ENCODE measurements at places on chromosomes 16 and 17. TPM values are rescaled to one million over a fixed set of nuclear protein-coding genes. Genes with fewer than 3 reads are reported as not detected.
A peak's percentile ranks its signal among the peaks of the same experiment; 100 is the strongest.

The PTGES3L gene
- polyA plus RNA-seq = 0.81 TPM

GRCh38 chr17:51472670-51473205, 212.4 kb downstream of the UTP18 start:
- H3K27me3 ChIP-seq = no peaks in the 10 kb centered on the region
- H3K36me3 ChIP-seq = no peaks in the 10 kb centered on the region
- H3K4me1 ChIP-seq = no peaks in the 10 kb centered on the region
- no peak overlapping the region for H3K27ac ChIP-seq
- no peak for DNase-seq
- H3K4me3 ChIP-seq = no peak overlapping the region

DNA sequence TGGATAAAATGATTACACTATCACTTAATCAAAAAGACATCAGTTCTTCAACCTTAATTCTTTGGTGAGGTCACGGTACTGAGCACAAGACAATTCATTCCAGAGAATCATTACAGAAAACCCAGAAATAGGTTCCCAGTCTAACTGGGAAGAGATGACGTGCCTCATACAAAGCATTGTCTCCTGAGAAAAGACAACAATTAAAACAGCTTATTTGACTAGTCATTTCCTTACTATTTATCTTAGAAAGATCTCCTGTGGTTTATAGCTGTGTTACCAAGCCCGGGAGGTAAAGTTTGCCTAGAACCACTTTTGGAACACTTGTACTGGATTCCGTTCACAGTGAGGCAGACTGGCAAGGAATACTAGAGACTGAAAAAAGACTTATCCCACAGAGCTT, 5.1 kb downstream of the PHF12 start:
- peak overlapping the region; percentile 46 for H3K27ac ChIP-seq
- peaks cover 23% of the 10 kb centered on the region for H3K36me3 ChIP-seq
- H3K4me3 ChIP-seq = no peak overlapping the region
- H3K4me1 ChIP-seq = no peaks in the 10 kb centered on the region

DNA sequence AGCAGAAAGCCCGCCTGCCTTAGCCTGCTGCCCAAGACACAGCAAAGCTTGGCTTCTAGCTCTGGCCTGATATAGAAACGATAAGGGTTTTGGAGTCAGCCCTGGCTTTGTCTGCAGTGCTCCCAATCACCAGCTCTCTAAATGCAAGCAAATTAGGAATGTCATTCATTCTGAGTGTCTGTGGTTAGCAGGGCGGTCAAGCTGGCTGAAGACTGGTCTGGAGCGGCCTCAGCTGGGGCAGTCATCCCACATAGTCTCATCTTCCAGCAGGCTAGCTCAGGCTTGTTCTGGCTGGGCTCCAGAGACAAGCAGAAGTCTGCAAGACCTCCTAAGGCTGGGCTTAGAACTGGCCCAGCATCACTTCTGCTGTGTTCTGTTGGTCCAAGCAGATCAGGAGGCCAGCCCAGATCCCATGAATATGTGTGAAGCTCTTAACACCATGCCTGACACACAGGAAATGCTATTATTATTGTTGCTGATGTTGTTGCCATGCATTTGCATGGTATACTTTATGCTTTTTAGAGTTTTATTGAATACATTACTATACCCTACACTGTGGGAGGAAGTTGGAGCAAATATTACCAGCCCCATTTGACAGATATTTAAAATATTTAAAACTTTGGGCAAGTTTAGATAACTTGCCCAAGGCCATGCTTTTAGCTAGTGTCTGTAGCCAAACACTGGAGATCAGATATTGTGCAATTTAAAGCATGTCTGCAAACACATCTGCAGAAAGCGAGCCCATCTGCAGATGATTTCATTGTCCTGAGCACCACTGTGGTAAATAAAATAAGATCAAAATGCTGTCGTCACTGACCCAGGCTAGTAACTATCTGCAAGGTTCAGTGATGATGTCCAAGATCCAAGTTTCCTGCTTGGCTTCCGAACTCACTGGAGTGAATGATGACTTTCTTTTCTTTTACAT, 24.8 kb downstream of the TMC7 start:
- no peaks in the 10 kb centered on the region for H3K36me3 ChIP-seq
- peaks cover 8% of the 10 kb centered on the region for H3K4me1 ChIP-seq
- no peaks in the 10 kb centered on the region for H3K27me3 ChIP-seq
- H3K27ac ChIP-seq = no peak overlapping the region
- no peak for DNase-seq
- H3K4me3 ChIP-seq = no peak overlapping the region

GRCh38 chr16:27822996-27823395, 240.5 kb downstream of the GSG1L start:
- H3K36me3 ChIP-seq = no peaks in the 10 kb centered on the region
- H3K4me3 ChIP-seq = no peak overlapping the region
- no peaks in the 10 kb centered on the region for H3K27me3 ChIP-seq
- H3K27ac ChIP-seq = no peak overlapping the region
- no peaks in the 10 kb centered on the region for H3K4me1 ChIP-seq

The KRTAP4-3 gene
- not detected for polyA plus RNA-seq

The SLC47A1 gene
- 0.43 TPM for polyA plus RNA-seq

GRCh38 chr16:11232852-11233726, 22.9 kb downstream of the SOCS1 start:
- H3K4me3 ChIP-seq = no peak overlapping the region
- peak; percentile 73 for DNase-seq
- no peaks in the 10 kb centered on the region for H3K27me3 ChIP-seq
